ENCODE measurements at places on chromosomes 16 and 17. TPM values are rescaled to one million over a fixed set of nuclear protein-coding genes. Genes with fewer than 3 reads are reported as not detected.
A peak's percentile ranks its signal among the peaks of the same experiment; 100 is the strongest.

Gene ZNF500
- 17.9 TPM for total RNA-seq

Gene MYCBPAP
- 3.8 TPM for total RNA-seq

Gene NT5C
- 45.8 TPM for total RNA-seq

Gene FMNL1
- total RNA-seq = 2.0 TPM

Gene SLC6A2
- not detected for total RNA-seq

Gene ST6GALNAC1
- not detected for total RNA-seq

Gene SMIM5
- total RNA-seq = not detected

GRCh38 chr16:79601092-79601930 is 774 bp upstream of the MAF start:
- DNase-seq = peak; percentile 62

DNA sequence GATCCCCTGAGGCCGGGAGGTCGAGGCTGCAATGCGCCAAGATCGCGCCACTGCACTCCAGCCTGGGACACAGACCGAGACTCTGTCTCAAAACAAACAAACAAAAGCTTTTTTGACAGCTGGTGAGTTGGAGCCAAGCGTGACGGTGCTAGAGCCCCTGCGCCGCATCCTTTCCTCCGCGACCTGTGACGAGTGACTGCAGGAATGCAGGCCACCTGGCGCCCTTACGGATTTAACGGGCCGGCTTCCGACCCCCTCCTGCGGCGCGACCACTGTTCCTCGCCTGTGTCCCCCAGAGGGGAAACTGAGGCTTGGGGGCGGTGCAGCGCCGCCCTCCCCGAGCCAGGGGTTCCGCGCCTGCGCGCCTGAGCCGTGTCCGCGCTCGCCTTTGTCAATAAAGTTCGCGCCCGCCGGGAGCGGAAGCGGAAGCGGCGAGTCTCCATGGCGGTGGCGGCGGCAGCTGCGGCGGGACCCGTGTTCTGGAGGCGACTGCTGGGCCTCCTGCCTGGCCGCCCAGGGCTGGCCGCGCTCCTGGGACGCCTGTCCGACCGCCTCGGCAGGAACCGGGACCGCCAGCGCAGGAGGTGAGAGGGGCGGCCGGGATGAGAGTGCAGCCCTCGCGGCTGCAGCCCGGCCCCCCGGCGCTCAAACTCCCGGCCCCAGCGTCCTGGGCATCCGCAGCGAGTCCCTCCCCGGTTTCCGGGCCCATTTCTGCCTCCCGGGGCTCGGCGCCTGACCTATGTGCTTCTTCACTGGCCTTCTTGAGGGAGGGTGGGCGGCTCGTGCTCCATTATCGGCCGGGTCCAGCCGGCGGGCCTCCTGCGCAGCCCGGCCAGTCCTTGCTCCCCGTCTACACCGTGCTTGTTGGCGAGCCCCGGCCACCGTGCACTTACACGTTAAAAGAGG is at the start of gene PGS1:
TSS of gene PGS1 (plus strand) at position 425 of the 906 bp plus-strand sequence. CDS start at position 442, 17 bp downstream.
- peak; percentile 84 for DNase-seq

DNA sequence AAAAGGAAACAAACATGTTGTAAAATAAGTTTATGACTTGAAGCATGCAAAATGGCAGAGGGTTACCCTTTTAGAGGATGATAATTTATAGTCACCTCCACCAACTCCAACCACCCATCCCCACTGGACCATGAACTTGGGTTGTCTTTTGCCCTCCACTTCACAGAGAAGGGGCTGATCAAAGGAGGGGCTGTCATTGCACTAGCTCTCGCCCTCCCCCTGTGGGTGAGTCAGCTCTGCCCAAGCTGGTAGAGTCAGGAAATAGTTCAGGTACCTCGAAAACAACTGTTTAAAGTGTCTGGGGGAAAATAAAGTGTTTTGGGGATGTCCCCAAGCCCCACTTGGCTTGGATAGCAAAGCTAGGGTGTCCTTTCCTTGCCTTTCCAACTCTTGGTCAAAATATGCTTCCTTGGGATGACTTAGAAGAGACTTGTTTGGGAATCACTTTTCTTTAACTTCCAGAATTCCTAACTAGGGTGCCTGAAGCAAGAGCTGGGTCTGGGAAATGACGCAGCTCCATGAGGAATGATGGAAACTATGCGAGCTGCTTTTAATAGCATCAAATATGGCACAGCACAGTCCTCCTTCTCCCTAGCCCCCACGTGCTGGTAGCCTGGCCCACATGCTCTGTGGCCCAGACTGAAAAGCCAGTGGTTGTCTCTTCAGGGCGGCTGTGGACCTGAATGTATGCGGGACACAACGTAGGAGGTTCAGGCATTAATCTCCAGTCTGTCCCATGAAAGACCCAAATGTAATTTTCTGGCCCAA is 40.7 kb downstream of the TBX4 start:
- no peak for DNase-seq

- no peak for DNase-seq
Observed at GRCh38 chr17:50785946-50786570, 18.7 kb upstream of the ANKRD40CL start.

DNA sequence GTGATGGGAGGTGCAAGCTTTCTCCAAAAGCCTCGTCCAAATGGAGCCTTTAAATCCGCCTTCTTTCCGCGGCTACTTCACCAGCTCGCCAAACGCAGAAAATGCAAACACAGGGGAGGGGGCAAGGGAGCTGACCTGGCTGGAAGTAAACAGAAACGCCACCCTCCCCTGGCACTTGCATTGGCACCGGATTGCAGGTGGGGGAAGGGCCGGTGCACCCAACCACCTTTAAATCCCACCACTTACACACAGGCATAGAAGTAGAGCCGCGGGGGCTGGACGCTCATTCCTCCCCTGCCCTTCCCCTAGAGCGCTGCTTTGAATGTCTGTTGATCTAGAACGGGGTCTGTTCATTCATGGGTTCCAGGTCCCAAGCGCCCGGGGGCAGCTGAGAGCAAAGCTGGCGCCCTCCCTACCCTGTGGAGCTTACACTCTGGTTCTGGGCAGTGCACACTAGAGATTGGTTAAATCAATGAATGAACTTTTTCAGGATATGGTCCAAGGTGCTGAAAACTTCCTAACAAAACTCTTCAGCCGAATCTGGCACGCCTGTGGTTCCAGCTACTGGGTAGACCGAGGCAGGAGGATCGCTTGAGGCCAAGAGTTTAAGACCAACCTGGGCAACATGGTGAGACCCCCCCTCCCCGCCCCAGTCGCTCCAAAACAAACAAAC is 920 bp upstream of the ZCCHC14 start:
- peak; percentile 47 for DNase-seq

GRCh38 chr16:89742948-89743347 is 21.6 kb downstream of the ZNF276 start:
- no peak for DNase-seq

DNA sequence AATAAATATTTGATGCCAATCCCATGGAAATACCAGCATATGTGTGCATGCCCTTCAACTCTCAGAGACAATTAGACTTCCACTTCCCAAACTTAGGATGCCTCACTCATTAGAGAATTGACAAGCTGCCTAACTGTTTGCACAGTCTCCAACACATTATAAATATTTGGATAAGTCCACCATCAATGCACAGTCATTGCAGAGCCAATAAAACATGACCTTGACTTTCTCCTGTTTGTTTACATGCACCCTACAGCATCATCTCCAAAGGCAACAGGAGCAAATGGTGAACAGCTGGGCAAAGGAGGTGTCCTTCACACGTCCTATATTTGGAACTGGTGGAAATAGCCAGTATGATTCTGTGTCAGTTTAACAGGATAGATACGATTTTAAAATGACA is 804.4 kb upstream of the RBFOX1 start:
- no peak for DNase-seq

DNA sequence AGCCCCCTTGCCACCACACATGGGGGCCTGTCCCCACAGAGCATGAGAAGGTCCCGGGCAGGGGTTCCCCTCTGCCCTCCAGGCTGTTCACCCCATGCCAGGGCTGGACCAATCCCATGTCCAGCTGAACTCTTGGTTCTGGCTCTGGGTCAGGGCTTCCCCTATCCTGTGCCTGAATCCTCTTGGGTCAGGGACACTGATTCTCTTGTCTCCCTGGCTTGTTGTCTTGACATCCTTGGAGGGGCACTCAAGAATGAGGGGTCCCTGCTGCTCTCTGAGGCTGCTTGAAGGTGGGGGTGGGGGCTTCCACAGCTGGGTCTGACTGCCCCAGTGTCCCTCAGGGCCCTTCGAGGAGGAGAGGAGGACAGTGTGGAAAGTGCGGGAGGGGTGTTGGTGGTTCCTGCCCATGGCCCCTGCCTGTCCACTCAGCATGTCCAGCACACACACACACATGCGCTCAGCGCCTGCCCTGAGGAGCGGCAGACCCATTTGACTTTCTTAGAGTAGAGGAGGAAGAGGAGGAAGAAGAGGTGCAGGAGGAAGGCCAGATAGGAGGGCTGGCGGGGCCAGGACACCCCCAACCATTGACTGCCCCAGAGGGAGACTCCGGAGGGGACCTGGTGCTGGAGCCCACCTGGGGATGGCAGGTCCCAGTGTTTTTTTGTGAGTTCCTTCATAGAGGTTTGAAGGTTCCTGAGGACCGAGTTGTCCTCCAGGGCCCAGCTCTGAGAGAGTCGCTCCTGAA is 47.0 kb downstream of the TNFRSF13B start:
- no peak for DNase-seq

GRCh38 chr16:27903046-27903655 is 160.4 kb downstream of the GSG1L start:
- no peak for DNase-seq

DNA sequence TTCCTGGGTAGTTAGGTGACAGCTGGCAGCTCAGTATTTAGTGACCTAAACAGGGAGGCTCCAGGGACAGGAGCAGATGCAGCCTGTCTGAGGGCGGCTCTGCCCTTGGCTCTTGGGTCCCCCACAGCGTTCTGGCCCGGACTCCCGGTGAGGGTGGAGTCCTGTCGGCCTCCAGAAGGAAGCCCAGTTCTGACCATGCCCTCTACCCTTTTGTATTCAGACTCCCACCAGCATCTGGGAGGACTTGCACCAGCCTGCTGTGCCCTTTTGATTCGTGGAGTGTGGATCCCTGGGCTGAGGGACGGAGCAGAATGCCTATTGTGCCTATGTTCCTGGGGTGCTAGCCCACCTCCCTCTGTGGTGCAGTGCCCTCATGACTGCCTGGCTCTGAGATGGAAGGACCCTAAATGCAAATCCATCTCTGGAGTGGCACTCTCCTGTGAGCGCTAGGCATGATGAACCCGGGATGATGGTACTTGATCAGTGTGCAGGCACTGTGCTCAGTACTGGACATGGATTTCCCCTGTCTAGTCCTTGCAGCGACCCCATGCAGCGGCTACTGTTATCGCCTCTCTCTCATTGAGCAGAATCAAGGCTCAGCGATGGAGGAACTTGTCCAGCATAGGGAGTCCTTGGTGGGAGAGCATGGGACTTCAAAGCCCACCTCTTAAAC is 123.1 kb downstream of the SNX29 start:
- DNase-seq = no peak

DNA sequence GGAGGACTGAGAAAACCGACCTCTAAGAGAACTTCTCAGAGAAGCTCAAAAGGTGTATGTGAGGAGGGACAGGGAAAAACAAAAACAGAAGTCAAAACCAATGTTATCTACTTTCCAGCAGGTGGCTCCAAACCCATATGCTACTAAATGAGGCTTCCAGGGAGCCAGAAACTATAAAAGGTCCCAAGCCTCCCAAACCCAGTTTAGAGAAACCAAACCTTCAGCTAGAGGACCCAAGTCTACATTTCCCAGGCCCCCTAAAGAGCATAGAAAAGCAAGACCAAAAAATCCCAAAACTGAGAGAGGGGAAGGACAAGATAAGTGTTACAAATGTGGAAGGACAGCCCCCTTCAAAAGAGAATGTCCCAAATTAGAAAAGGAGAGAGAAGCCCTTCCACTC is 3.7 kb downstream of the HPR start:
- DNase-seq = peak; percentile 56

DNA sequence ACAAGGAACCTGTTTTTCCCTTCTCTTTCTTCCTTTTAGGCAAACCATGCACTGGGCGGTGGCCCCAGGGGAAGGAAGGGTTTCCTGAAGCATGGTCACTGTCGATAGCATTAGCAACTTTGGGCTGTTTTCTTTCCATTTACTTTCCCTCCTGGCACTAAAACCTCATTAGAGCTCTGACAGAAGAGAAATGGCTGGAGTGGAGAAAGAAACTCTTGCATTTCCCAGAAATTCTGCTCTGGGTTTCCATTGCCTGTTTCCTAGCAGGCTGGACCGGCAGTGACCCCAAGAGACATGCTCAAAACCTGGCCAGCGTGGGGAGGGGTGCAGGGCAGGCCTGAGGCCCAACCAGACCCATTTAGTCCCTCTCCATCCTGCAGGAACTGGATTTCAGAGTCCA is 230.7 kb upstream of the CCL2 start:
- no peak for DNase-seq

GRCh38 chr16:4152267-4152666 is 36.0 kb upstream of the ADCY9 start:
- no peak for DNase-seq

- no peak for DNase-seq
Observed at GRCh38 chr17:51142597-51142996, 10.8 kb upstream of the NME1 start.

GRCh38 chr16:76524356-76524755 is 247.2 kb downstream of the CNTNAP4 start:
- DNase-seq = no peak

- peak; percentile 42 for DNase-seq
Observed at GRCh38 chr17:2388683-2389055, 12.2 kb downstream of the MNT start.

- no peak for DNase-seq
Observed at GRCh38 chr16:88999457-89000206, 22.6 kb upstream of the CBFA2T3 start.

DNA sequence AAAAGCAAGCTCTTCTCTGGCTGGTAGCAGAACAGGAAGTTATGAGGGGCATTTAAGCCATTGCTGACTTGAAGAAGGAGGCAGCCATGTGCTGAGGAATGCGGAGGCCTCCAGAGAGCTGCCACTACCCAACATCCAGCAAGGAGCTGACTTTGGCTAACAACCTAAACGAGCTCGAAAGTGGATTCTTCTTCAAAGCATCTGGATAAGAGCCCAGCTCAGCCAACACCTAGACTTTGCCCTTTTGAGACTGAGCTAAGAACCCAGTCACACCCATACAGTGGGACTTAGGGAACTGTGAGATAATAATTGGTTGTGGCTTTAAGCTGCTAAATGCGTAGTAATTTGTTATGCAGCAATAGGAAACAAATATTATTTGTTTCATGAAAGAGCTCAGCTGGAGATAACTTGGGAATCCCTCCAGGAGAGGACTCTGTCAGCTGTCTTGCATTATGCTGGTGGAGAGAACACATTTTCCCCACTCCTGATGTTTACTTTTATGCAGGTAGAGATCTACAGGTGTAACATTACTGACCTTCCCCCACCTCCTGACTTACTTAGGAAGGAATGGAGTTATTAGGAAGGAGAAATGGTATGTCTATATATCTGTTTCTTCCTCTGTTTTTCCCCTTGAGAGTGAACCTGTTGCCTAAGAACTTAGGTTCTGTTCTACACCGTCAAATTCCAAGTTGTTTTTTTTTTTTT is 52.7 kb upstream of the ZNF629 start:
- peak; percentile 10 for DNase-seq

- DNase-seq = no peak
Observed at GRCh38 chr16:87015021-87015420, 302.2 kb downstream of the C16orf95 start.

- no peak for DNase-seq
Observed at GRCh38 chr16:88298833-88299745, 83.7 kb upstream of the ZNF469 start.

GRCh38 chr16:75044800-75045361 is 46.1 kb downstream of the ZNRF1 start:
- no peak for DNase-seq

- peak; percentile 27 for DNase-seq
Observed at GRCh38 chr17:64498308-64499203, 1.7 kb upstream of the POLG2 start.

All from neural progenitor cell (in vitro differentiated cells).